ENCODE measurements at places on chromosomes 5 and 9.

- no peak for DNase-seq
Measured at GRCh38 chr9:115182264-115182663, 64.3 kb upstream of the TNC start.

DNA sequence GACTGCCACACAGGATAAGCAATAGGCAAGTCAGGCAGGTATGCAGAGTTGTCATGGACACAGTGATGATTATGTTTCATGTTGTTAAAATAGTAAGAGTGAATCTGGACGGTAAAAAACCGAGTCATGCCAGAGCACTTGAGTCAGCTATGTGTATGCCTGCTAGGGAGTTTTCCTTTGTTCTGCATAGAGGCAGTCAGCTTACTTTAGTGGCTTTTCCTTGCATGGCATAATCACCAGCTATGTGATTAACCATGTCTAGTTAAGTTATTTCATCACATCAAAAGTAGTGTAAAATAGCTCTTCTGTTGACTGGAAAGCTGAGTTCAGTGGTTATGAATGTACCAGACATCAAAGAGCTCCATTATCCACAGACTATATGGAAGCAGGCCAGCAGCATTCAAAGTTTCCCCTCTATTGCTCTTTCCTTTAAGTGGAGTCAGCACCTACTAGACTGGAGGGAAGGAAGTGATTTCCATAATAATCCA, 989.8 kb downstream of the TLE1 start:
- no peak for DNase-seq

DNA sequence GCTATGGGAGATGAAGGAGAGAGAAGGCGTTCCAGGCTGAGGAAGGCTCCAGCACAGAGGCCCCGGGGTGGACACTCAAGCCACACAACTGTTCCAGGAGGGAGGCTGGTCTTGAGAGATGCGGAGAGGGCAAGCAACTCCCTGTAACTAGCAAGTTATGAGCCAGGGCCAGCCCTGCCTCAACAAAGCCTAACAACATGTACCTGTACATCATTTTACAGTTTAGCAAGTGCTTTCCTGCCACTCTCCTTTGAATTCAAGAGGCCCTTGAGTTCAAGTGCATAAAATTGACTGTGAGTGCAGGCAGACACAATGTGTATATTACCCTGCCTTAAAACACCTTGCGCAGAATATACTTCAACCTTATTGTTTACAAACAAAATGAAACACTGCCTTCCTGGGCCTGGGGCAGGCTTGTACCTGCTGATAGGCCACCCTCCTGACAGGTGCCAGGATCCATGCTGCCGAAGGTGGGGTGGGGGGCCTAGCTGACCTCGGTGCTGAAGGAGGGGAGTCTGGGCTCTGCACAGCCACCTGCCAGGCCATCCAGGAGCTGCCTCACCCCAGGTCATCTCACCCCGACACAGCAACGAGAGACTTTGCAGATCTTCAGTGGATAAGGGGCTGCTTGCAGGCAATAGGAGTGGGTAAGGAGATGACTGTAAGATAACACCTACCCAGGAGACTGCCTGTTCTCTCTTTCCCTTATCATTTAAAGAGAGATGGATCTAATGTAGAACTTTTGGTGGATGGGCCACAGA, 80.0 kb downstream of the PPARGC1B start:
- no peak for DNase-seq

DNA sequence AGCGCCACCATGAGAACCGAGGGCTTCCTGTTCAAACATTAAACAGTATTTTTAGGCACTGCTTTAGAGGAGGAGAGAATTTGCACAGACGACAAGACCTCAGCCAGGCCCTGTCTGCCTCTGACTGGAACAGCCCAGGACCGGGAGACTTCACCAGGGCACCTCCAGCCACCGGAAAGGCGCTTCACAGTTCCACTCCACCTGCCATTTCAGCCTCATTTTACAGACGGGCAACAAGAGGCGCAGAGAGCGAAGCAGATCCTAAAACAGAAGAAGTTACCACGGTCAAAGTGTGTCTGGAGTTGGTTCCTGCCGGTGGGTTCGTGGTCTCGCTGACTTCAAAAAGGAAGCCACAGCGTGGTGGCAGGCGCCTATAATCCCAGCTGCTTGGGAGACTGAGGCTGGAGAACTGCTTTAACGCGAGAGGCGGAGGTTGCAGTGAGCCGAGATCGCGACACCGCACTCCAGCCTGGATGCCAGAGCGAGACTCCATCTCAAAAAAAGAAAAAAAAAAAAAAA, 28.4 kb downstream of the COL23A1 start:
- DNase-seq, result no peak
